Stimulated activated CD4-positive, alpha-beta T cell treated with anti-CD3 and anti-CD28 coated beads, Interleukin-15, amount 100 ng/mL, for 1 hour (primary cell): ENCODE measurements at places on chromosomes 5 and 9.

- DNase-seq: no peak
Measured at GRCh38 chr9:20788526-20789451, 104.7 kb downstream of the FOCAD start.

- DNase-seq: no peak
Measured at GRCh38 chr5:135230251-135230925, 168.6 kb downstream of the MACROH2A1 start.

DNA sequence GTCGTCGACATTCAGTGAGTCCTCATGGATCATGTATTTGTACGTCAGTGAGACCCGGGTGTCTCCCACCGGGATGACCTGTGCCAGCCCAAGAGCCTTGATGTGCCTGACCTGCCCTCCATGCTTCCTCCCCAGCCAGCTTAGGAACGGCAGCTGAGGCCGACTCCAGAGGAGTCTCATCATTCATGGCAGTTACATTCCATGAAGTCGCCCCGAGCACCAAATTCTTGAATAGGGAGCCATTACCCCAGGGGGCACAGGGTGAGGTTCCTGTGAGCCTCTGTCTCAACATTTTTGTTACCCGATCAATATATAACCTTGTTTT is 67.8 kb downstream of the ZNF354C start:
- no peak for DNase-seq

GRCh38 chr9:16236882-16237281 is 633.6 kb downstream of the BNC2 start:
- no peak for DNase-seq

DNA sequence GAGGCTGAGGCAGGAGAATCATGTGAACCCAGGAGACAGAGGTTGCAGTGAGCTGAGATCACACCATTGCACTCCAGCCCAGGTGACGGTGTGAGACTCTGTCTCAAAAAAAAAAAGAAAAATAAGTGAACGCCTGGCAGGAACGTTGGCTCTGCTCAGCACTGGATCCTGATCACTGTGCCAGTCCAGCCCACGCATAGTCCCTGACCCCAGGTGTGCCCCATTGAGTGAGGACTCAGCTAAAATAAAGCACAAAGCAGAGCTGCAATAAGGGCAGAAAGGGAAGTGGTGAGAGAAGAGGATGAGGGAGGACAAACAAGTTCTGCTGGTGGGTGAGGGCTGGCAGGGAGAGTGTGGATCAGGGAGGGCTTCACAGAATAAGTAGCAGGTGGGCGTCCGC is 4.3 kb downstream of the GRHPR start:
- no peak for DNase-seq

DNA sequence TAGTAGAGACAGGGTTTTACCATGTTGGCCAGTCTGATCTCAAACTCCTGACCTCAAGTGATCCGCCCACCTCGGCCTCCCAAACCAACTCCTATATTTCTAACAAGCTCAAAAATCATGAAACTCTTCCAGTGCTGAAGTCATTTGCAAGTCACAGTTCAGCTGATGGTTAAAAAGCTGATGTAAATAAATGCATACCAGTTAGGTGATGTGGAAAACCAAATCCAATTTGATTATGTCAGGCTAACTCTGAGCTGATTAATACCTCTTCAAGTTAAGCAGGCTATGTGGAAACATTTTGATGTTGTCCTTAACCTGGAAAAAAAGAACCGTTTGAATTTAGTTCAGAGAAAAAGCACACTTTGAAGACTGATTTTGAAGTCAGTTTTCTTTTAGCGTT is 51.0 kb downstream of the TMEM252 start:
- no peak for DNase-seq

GRCh38 chr5:148915224-148915817 is 88.9 kb downstream of the ADRB2 start:
- no peak for DNase-seq

DNA sequence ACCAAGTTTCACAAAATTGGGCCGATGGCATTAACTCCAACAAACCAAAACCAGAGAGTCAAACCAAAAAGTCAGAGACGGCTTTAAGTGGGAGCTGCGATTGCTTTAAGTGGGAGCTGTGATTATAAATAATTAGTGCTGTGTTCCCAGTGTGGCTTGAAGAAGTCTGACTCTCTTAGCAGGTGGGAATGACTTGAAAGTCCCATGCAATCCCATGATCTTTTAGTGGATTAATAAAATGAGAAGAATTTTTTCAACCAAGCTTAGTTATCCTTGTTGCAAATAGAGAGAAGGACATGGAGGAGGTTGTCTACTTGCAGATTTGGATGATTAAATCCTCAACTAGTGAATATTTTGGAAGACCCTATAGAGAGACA is 68.5 kb downstream of the MYO10 start:
- no peak for DNase-seq

DNA sequence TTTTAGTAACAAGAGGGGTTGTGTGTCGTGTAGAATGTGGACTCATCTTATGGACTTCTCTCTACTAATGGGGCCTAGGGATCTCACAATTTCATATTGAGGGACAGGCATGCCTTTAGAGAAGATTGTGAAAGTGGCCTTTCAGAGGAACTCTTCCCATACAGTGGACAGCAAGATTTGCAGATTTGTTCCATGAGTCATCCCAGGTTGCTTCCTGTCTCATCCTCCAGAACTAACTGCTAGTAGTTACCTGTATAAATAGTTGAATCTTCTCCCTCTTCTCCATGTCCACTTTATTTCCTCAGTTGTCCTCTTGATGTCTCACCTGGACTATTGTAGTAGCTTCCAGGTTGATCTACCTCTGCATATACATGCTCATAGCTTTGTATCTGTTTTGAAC is 997.5 kb upstream of the CTNND2 start:
- DNase-seq: no peak

GRCh38 chr9:125979383-125979782 is 232.2 kb downstream of the PBX3 start:
- DNase-seq: no peak

- DNase-seq: no peak
Measured at GRCh38 chr5:131416729-131417128, 152.9 kb downstream of the CDC42SE2 start.

DNA sequence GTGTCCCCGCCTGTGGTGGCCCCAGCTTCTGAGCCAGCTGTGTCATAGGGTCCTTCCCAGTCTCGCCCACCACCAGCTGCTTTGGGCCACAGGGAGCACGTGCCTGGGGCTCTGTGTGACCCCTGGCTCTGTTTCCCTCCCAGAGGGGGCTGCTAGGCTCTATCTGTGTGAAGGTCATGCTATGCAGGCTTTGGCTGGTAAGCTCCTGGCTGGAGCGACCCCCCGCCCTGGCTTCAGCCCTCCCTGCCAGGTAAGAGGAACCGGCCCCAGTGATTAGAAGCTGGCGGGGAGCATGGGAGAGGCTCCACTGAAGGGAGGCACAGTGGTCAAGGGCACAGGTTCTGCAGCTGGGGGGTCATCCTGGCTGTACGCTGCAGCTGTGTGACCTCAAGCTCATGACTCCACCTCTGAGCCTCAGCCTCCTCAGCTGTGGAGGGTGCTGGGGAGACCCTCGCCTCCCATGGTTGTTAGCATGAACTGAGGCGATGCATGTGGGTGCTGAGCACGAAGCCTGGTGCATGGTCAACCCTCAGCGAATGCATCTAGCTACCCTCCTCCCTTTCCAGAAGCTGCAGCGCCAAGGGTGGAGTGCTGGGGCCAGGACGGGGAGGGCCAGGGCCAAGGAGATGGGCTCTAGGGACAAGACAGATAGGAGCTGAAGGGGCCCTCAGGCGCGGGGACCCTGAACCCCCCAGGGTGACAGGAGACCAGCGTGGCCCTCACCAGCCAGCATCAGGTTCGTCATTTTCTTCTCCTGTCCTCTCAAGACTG is 163.8 kb upstream of the MVB12B start:
- no peak for DNase-seq

GRCh38 chr5:88837817-88838216 is 45.2 kb downstream of the MEF2C start:
- DNase-seq: no peak

- no peak for DNase-seq
Measured at GRCh38 chr5:80985600-80986228, 25.6 kb downstream of the RASGRF2 start.

DNA sequence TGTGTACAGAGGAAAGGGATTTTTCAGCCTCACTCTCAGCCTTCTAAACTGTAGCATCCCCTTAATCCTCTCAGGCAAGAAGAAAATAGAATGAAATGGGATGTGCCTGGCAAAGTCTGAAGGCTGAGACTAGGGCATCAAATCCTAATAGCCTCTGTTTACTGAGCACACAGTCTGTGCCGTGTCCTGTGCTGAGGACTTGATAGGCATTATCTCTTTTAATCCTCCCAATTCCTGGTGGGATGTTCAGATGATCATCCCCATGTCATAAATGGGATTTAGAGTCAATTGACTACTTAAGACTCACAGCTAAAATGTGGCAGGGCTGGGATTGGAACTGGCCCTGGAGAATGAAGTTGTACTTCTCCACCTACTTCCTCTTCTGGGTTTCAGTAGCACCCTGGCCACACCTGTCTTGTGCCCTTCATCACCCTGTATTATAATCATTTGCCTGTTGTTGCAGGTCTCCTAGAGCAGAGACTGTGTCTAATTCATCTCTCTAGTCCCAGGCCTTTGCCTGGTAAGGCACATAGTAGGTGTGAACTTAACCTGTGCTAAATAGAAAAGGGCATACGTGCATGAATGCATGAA is 81.0 kb downstream of the WWC1 start:
- no peak for DNase-seq

- DNase-seq: no peak
Measured at GRCh38 chr5:120124961-120125360, 339.1 kb upstream of the PRR16 start.

DNA sequence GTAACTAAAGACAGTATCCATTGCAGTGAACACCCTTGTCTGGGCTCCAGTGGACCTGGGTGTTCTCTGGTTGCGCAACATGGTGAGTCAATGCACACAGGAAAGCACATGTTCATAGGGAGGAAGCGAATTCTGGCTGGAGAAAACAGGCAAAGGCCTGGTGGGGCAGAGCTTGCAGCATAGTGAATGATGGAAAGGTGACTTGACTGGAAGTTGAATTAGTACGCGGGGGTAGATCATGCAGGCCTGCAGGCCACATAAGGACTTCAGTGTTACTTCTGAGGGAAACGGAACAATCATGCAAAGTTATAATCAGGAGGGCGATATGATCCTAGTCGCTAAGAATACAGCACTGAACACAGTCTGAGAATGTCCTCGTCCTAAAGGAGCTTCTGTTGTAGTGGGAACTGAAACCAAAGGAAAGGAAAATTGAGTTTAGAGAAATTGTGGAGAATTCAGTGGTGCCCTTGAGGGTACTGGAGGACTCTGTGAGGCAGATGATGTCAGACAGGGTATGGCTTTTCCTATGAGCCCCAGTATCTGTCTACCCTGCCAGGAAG is 71.9 kb upstream of the RANBP3L start:
- DNase-seq: no peak

- no peak for DNase-seq
Measured at GRCh38 chr9:131097948-131098278, 1.6 kb downstream of the AIF1L start.

DNA sequence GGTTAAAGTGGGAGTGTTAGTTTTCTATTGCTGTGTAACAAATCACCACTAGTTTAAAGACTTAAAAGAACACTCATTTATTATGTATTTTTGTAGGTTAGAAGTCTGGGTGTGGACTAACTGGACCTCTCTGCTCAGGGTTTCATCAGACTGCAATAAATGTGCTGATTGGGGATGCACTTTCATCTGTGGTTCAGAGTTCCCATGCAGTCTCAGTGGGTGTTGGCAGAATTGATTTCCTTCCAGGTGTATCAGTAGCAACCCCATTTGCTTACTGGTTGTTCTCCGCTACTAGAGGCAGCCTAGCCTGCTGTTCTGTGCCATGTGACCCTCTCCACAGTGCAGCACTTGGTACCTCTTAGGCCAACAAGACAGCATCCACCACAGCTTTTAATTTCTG is 2200.5 kb downstream of the MAT2B start:
- no peak for DNase-seq

DNA sequence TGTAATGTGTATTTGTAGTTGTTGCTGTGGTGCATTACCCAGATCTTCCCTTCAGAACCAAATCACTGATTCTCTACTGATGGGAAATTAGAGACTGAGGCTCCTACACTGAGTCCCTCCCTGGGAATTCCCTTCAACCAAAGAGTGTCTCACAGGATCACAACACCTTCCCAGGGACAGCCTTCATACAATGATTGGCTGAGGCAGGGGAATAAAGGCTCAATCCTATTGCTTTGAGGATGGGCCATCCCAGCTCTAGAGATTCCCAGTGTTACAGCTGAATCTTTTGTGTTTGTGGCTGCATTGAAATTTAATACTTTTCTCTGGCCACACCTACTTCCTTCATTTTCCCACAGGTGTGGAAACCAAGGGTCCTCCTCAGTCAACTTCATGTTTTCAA is 96.4 kb upstream of the ELL2 start:
- DNase-seq: no peak

GRCh38 chr9:105393576-105394344 is 54.1 kb upstream of the FSD1L start:
- no peak for DNase-seq

- DNase-seq: no peak
Measured at GRCh38 chr9:118268046-118268445, 563.8 kb downstream of the TLR4 start.

DNA sequence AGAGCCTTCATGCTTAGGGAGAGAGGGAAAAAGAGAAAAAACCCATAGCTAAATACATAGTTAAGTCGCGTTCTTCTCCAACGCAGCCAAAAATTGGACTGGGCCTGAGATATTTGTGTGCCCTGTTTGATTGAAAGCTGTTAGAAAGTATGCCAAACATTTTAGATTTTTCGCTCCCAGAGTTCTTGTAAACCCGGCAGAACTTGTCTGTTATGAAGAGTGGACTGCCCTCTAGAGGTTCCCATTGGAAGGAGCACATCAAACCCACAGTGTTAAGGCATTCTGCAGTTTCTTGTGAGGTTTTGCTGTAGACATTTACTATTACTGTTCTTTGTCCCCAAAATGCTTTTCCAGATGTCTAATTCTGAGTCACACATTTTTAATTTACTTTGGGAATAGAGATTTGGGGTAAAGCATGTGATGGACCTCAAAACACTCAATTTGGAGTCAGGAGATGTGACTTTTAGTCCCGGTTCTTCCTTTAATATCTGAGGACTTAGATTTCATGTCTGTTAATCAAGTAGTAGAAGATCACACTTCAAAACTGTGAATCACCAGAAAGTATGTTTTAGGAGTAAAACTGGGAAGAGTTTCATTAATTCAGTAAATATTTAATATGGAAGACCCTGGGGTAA is 96.6 kb downstream of the PCSK1 start:
- DNase-seq: no peak

GRCh38 chr9:25891527-25891926 is 213.3 kb upstream of the TUSC1 start:
- no peak for DNase-seq

DNA sequence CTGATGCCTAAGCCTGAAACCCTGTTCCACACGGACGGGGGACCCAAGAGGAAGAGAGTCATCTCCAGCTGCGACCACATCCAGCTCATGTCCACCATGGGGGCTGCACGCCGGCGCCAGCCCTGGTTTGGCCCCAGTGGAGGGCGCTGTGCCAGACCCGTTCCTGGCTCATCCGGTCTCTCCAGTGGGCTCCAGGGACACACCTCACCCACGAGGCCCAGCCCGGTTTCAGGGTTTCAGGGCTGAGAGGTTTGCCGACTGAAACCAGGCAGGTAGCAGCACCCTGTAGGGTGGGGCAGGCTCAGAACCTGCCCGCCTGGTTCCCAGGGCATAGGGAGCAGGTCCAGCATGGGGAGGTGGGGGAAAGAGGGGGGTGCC is 71.4 kb upstream of the STXBP1 start:
- no peak for DNase-seq
